Kidney tubule cell (primary cell): ENCODE measurements at places on chromosomes 1 and 21.

DNA sequence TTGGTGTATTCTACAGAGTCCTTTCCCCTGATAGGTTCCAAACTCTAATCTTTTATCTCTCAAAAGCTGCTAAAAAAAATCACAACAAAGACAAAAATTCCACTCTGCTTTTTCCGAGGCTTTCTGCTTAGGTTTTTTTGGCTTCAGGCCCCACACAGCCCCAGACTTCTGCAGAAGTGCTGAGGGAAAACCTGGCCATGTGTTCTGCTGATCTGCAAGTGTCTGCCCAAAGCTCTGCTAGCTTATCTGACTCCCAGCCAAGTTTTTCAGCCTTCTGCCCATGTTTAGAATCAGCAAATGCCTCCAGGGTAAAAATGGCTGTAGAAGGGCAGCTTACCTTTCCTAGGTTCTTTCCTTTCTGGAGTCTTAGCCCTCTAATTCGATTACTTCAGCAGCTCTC lies 28.4 kb downstream of the DISP3 start:
- no peak for DNase-seq

DNA sequence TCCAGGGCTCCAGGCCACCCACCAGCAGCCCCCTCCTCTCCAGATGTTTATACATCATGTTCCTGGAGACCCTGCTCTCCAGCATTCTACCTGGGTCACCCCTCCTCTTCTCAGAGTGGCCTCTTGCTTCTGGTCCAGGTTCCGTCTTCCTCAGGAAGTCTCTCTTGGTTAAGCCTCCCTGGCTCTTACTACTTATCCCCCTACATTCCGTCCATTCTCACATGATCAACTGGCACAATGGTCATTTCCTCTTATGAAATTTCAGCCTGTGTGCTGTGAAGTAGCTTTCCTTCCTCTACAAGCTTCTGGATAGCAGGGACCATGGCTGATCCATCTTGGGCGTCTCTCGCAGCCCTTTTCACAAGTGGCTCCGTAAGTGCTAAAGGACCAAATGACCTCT lies 33.9 kb upstream of the ATP2B4 start:
- no peak for DNase-seq

GRCh38 chr1:201766131-201766866 lies 62.7 kb upstream of the IPO9 start:
- peak; percentile 61 for DNase-seq

- peak; percentile 45 for DNase-seq
Observed at GRCh38 chr1:85334962-85335361, 58.5 kb upstream of the BCL10 start.

GRCh38 chr1:232383455-232384123 lies 246.3 kb downstream of the SIPA1L2 start:
- DNase-seq: no peak
